CD8-positive, alpha-beta memory T cell (primary cell): ENCODE measurements at places on chromosomes 12 and 14. TPM values are rescaled to one million over a fixed set of nuclear protein-coding genes. Genes with fewer than 3 reads are reported as not detected.

The PLEKHD1 gene
- total RNA-seq = 0.11 TPM

The GLIPR1 gene
- total RNA-seq = 22.2 TPM

The SSPN gene
- not detected for total RNA-seq

The C14orf93 gene
- 8.3 TPM for total RNA-seq

The LRTM2 gene
- not detected for total RNA-seq

The MYF5 gene
- not detected for total RNA-seq

The KCNC2 gene
- not detected for total RNA-seq

The IQSEC3 gene
- 0.88 TPM for total RNA-seq

The NT5DC3 gene
- total RNA-seq = 10.0 TPM

The KIF5A gene
- total RNA-seq = 2.1 TPM

The WNT1 gene
- not detected for total RNA-seq

The PIWIL1 gene
- not detected for total RNA-seq

The SETD1B gene
- 31.9 TPM for total RNA-seq

The ERH gene
- 410 TPM for total RNA-seq

The COX8C gene
- not detected for total RNA-seq

The TPPP2 gene
- not detected for total RNA-seq

The TSPAN19 gene
- not detected for total RNA-seq

The CLEC1B gene
- not detected for total RNA-seq

The INHBC gene
- 0.11 TPM for total RNA-seq

The P2RX2 gene
- not detected for total RNA-seq

The PAH gene
- 1.5 TPM for total RNA-seq

The PLEKHG7 gene
- total RNA-seq = not detected

The KHNYN gene
- 72.3 TPM for total RNA-seq
